ENCODE measurements at places on chromosomes 7 and 10.

GRCh38 chr7:22442882-22443369 lies 57.1 kb downstream of the STEAP1B start:
- DNase-seq: no peak

- no peak for DNase-seq
Observed at GRCh38 chr7:149415391-149416071, 45.3 kb downstream of the ZNF777 start.

- DNase-seq: no peak
Observed at GRCh38 chr7:12090757-12091221, 120.3 kb upstream of the TMEM106B start.

DNA sequence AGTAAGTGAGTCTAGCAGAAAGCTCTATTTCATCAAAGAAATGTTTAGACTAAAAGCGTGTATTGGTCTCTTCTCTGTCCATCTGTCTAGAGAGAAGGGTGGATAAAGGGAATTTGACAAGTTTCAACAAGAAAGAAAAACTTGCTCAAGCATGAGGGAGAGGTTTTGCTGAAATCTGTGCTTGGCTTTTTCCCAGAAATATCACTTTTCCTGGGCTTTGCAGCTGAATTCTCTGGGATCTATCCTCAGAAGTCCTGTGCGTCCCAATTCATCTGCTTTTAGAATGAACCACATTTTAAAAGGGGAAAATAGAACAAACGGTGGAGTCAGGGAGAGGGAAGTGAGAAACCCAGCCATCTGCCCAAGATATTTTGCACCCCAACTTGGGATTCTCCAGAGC lies 59.6 kb upstream of the CELF2 start:
- no peak for DNase-seq

DNA sequence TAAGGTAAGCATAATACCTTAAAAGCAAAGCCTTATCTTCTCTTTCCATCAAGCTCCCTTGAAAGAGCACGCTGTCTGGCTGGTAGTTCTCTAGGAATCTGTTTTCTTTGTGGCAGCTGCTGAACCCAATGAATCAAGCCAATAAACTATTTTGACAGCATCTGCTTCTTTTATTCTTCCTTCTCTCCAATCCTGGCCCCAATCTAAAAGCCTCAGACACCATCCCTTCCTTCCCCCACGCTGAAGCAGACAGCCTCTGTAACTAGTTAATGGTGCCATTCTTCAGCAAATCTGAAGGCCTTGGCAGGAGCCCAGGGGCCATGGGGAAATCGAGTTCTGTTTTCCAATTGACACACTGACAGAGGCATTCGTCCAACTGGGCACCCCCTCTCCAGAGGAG lies 186.6 kb upstream of the LYZL1 start:
- DNase-seq: no peak
